ENCODE measurements at places on chromosomes 13 and 19.

DNA sequence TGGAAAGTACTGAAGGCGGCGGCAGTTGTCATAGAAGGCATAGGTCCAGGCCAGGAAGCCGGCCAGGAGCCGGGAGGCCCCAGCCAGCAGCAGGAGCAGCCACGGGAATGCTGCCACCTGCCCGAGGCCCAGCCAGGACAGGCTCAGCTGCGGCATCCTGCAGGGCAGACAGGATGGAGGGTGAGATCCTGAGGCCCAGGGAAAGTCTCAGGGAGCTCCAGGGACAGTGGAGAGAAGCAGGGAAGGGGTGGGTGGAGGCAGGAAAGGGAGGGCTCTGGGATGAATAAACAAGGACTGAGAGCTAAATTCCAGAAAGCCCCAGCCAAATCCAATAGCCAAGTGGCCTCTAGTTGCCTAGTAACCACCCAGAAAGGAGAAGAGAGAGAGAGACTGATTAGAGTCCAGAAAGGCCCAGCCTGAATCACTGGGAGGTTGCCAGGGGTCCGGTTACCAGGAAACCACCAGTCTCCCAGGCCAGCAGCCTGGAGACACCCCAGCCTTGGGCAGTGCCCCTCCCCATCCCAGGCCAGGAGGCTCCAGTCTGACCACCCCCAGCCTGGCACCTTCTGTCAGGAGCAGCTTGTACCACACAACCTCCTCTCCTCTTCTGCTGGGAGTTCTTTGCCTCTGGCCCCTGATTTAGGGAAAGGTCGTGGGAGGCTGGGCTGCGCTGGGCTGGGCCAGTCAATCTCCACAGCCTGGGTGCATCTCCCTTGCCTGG, 7.5 kb upstream of the OR10H5 start:
- DNase-seq, result no peak

DNA sequence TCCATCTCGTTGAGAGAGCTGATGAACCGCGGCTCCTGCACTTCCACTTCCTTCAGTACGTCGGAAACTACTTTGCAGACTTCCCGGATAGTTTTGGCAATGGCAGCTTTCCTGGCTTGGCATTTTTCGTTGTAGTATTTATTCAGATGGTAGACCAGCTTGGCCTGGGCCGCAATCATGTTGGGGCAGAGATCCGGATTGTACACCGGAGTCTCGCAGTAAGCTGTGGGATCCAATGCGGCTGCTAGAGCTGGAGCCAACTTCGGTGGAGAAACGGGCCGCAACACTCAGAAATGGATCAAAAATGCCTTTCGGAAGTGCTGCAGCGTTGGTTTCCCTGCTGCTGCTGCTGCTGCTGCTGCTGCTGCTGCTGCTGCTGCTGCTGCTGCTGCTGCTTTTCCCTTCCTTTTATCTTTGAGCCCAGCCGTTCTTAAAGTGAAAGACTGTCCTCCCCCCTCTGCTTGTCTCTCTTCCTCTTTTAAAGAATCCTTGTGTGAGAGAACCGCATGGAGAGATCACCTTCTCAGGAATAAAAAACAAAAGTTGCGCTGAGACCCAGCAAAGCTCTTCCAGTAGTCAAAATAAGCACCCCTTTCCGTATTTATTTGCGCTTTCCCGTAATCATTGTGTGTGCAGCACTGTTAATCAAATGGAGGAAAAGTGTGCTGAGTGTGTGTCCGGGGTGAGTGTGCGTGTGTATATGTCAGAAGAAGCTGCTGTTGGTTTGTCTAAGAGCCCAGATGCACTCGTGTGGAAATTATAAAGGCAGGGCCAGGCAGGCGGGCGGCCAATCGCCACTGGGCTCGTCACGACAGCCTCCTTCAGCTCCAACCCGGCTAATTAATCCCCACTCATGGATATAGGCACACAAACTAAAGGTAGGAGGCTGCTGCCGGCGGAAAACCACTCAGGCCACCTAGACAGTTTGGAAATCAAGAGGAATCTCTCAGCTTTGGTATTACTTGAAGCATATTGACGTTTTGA, at the start of gene MAB21L1:
Gene MAB21L1 (minus strand): TSS at position 730 of the 984 bp plus-strand sequence. CDS start 551 bp downstream, at position 179.
- DNase-seq, result peak; percentile 14

- peak; percentile 77 for DNase-seq
Observed at GRCh38 chr13:20492641-20493040, 33.0 kb downstream of the CRYL1 start.

DNA sequence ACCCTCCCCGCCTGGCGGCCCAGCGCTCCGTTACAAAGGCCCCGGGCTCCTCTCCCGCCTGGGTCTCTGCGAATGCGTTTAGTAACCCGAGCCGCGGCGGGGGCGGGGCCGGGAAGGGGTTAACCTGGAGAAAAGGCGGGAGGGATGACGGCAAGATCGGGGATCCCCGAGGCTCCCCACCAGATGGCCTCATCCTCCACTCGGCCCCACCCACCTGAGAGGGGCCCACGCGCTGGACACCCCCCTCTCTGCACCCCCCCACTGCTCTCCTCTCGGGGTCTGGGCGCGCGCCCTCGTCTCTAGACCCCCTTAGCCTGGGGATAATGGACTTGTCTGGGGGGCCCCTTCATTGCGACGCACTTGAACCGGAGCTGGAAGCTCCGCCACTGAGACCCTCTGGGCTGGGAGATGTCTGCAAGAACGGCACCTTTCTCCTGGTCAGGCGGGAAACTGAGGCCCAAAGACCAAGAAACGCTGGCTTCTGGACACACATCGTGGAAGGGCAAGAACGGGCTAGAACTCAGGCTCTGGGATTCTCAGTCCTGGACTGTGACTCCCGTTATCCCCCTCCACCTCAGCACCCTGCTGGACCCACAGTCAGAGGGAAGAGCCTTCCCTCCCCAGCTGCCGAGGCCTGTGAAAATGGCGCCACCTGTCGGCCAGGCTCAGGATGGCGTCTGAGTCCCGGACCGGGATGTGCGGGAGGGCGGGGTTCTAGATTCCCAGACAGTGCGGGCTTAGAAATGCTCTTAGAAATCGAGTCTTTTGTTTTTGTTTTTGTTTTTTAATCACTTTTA, 2.9 kb upstream of the LTBP4 start:
- DNase-seq, result peak; percentile 91

DNA sequence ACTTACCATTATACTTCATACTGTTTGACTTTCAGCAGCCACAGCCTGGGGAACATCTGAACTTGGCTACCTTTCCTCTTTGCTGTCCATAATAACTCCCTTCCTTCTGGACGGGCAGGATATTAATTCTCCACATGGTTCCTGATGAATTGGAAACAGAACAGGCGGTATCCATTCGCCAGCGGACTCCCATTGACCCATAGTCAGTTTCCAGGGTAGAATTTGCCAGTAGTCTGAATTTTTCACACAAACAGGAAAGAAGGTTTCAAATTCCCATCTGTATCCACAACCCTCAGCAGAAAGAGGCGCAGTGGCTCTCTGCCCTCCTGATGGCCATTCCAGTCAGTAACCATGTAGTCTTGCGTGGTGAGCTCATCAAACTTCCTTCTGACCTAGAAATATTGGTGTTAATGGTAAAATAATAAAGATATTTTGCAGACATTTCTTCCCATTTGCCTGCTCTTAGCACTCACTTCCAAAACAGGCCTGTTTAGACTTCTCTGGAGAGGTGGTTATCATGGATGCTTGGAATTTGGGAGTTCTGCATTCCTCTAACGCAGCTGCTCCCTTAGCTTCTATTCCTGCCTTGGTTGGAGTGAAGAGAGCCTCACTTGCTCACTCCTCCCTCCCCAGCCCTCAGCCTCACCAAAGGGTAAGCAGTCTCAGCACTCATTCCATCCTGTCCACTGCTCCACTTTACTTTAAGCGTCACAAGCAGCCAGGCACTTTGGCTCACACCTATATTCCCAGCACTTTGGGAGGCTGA, 75.0 kb upstream of the OXGR1 start:
- no peak for DNase-seq
